ENCODE measurements at places on chromosomes 11 and 22. TPM values are rescaled to one million over a fixed set of nuclear protein-coding genes. Genes with fewer than 3 reads are reported as not detected.

GRCh38 chr11:15216678-15217077, 102.0 kb downstream of the INSC start:
- no peak for DNase-seq

- no peak for DNase-seq
Observed at GRCh38 chr11:8794677-8795103, 112.1 kb downstream of the RPL27A start.

DNA sequence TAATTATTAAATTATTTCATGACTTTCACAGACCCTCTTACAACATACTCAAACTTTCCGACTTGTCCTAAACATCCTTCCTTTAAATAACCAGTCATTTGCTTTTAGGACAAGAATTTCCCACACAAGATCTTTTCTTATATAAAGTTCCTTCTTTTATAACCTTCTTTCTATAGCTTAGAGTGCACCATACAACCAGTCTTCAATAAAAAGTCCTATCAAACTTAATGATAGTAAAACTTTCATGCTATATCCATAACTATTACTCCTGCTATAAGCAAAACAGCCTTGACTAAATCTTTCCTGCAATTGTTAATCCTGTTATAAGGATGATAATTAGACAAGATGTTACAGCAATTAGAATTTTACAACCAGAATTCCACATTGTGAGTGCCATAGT, 47.4 kb downstream of the ZNF280B start:
- DNase-seq = no peak

GRCh38 chr11:120649316-120649715, 137.8 kb downstream of the GRIK4 start:
- DNase-seq = no peak

DNA sequence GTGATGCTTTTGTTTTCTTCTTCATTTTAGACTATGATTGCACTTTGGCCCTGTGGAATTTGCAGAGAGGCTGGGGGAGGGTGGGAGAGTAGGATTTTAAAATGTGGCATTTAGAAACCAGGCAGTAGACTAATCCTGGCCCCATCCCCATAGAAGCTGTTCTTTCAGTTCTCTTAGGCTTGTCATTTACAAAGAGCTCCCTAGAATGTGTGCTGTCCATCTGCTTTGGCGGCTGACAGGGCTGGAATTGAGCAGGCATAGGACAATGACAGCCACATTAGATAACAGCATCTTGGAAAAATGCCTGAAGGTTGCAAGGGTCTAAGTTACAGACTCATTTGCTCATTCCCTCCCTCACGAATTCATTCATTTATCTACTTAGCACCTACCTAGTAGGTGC, 9.8 kb downstream of the INSC start:
- DNase-seq = no peak

GRCh38 chr11:94536386-94536785, 7.3 kb upstream of the FUT4 start:
- no peak for DNase-seq

DNA sequence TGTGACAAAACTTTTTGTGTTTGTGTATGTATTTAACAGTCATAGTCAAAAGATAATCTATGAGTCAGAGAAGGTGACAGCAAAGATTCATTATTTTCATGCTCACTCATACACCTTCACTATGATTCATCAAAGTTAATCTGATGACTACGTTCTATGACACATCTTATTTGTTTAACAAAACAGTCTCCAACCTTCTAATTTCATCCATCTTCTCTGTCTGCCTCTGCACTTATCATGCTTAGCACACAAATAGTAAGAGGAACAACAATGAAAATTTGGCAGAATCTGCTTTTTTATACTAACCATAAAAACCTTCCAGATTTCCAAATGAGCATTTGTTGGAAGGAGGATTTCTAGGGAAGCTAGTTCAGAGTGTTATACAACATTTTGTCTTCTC, 568.9 kb downstream of the LUZP2 start:
- DNase-seq = no peak

The MAML2 gene
- 0.06 TPM for polyA plus RNA-seq

The SCN4B gene
- not detected for polyA plus RNA-seq

The RIBC2 gene
- not detected for polyA plus RNA-seq
